C1 segment of cervical spinal cord (tissue), 14 donors: ENCODE measurements at places on chromosomes 16 and 17.
A peak's percentile ranks its signal among the peaks of the same experiment; 100 is the strongest.

DNA sequence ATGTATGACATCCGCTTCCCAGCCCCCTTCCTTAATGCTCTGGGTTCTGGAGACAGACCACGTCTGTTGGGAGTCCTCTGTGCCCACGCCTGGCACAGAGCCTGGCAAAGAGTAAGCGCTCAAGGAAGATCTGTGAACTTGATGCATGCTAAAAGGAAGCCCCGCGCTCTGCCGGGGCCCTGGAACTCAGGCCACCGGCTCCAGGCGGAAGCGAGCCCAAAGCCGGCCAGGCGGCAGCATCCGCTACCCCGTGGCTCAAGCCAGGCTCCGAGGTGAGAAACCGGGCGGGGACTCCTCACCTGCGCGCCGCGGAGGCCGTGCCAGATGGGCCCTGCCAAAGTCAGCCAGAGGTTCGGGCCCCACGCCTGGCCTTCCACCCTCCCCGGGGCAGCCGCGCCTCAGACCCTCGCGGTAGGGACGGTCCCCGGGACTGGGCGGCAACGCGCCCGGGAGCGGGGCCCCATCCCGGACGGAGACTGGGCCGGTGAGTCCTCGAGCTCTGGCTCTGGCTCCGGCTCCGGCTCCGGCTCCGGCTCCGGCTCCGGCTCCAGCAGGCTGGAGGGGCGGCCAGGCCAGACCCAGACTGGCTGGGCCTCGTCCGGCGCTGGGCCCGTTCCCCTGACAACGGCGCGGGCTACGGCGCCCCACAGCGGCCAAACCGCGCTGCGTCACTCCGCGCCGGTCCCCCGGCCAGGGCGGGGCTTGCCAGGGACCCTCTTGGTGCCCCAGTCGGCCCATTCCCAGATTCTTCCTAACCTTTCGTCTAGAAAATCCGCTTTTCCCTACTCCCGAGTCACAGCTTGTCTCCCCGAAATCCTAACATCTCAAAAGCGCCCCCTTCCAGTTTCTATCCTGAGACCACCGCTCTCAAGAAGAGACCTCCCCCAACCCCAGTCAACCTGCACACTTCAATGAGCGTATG, at the start of gene ZDHHC1:
ZDHHC1 (minus strand) TSS at position 606 of the 922 bp plus-strand sequence. CDS start 8,702 bp downstream, outside the sequence.
- peak; percentile 67 for DNase-seq

DNA sequence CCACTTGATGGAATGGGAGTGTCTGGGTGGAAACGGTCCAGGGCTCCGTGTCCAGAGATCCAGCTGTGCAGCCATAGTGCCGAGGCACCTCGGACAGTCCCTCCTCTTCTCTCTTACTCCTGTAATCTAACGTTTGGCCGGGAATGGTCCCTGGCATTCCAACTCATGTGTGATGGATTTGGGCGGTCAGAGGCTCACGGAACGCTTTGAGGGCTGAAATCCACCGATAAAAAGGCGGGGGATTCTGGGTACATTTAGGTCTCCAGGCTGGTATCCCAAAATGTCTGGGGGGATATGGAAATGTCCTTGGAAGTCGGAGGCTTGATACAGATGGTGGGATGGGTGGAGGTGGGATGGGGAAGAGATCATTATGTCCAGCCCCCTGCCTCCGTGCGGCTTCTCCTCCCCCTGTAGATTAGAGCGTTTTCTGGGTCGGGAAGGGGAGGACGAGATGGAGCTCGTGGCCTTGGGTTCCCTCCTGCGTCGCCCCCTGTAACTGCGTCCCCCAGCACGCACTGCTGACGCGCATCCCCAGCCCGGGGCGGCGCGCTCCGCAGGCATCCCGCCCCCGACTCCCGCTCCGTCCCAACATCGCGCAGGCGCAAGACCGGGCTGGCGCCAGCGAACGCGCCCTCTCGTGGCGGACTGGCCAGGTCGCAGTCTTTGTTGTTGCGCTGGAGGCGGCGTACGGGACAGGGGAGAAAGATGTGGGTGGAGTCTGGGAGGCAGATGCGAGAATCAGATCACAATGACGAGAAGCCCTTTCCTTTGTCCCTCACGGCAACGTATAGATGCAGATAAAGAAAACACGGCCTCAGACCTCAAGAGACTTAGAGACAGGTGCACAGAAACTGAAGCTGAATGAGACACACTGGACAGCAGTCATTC, 4.5 kb upstream of the SGCA start:
- DNase-seq: peak; percentile 86

DNA sequence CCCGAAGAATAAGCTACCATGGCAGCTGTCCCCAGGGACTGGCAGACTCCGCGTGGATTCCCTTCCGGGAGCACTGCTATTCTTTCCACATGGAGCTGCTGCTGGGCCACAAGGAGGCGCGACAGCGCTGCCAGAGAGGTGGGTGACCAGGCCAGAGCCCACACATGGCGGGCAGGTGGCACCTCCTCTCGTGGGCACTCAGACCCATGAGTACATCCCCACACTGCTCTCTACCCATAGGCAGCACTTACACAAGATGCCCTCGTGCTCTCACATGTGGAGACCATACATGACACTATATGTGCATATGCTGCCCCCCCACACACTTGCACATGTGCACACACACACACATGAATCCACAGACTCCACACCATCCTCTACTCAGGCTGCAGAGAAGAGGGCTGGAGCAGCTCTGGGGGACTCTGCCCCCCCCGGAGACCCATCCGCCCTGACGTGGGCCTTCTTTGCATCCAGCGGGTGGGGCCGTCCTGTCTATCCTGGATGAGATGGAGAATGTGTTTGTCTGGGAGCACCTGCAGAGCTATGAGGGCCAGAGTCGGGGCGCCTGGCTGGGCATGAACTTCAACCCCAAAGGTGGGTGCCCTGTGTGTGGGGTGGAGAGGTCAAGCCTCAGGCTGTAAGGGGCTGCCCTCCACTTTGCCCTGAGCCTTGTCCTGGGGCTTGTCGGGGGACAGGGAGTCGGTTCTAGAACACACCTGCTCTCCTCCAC, 62.9 kb downstream of the MRC2 start:
- no peak for DNase-seq

DNA sequence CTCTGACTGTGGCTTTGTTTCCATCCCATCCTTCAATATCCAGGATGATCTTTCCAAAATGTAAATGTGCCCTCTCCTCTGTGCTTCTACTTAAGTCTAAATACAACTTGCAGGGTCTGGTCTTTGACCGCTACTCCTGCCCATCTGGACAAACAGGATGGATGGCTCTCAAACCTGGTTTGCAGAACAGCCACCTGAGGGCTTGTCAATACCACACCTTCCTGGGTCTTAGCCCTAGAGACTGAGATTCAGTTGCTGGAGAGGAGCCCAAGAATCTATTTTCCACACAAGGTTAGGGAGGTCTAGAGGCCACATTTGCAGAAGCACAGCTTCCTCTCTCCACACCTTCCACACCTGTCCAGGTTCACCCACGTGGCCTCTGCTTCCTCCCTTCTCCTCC, 1.9 kb upstream of the GRB7 start:
- DNase-seq: no peak

- DNase-seq: no peak
These were observed 33.1 kb downstream of the DNAH3 start for GRCh38 chr16:21117567-21117966.

- no peak for DNase-seq
These were observed at the start of gene MAPK7 for GRCh38 chr17:19378416-19379360. TSS of gene MAPK7 (plus strand) at chr17:19378498. CDS start at chr17:19378901, 403 bp downstream.

DNA sequence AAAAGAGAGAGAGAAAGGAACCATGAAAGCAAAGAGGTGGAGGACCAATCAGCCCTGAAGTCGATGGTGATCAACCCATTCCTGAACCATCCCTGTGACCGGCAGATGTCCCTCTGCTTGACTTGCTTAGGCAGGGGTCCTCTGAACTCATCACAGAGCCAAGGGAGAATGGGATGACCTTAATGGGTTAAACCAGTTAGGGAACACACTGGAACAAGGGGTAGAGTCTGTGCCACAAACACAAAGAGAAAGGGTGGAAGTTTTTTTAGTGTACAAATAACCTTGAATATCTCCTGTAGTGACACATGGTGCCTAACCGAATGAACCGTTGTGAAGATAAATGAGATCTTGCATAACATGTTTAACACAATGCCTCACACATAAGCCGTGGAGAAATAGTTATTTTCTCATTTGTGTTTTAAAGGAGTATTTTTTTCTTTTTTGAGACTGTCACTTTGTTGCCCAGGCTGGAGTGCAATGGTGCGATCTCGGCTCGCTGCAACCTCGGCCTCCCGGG, 11.2 kb downstream of the NAA60 start:
- no peak for DNase-seq

- DNase-seq: no peak
These were observed 1.6 kb upstream of the ASPA start for GRCh38 chr17:3474212-3474611.

- no peak for DNase-seq
These were observed 6.9 kb upstream of the SLC7A6 start for GRCh38 chr16:68257251-68257905.

- DNase-seq: no peak
These were observed 484 bp upstream of the NUDT7 start for GRCh38 chr16:77721752-77722308.

DNA sequence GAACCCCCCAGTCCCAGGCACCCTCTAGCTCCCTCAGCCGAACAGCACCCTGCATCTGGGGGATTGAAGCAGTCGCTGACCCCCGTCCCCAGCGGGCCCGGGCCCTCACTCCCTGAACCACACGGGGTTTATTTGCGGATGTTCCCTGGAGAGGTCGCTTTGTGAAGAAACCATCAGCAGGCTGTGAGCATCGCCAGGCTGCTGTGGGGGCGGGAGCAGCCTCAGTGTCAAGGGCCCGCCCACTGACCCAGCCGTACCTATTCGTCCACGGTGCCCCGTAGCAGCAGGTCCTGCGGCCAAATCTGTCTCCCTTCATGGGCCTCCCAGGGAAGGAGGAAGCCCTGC, 6.4 kb upstream of the RAB40C start:
- no peak for DNase-seq

GRCh38 chr16:3716831-3717234, 491 bp downstream of the TRAP1 start:
- peak; percentile 14 for DNase-seq

DNA sequence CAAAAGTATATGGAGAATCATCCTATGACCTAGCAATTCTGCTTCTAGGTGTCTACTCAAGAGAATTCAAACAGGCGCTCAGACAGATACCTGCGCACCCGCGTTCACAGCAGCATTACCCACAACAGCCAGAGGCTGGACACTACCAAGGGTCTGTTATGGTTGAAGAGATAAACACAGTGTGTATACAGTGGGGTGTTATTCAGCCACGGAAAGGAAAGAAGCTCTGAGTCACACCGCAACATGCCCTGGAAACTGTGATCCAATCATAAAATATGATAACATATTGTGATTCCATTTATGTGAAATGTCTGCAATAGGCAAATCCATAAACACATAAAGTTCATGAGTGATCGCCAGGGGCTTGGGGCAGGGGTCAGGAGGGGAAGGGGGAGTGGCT, 18.0 kb upstream of the JPH3 start:
- no peak for DNase-seq

DNA sequence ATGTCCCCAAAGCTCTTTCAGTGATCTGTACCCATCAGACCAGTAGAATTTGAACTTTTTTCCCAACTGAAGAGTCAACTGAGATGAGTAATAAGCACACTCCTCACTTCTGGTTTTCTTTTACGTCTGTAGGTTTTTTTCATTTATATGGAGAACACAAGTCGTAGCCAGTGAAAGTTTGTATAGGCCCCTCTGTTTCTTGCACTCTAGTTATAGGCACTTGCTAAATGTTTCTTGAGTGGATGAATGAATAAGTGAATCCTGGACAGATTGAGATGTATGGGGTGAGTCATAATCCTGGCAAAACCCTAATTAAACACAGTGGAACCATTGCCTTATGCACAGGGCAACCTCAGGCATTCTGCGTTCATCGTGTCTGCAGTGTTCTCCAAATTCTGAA, 193.7 kb upstream of the TBX2 start:
- no peak for DNase-seq

- peak; percentile 89 for DNase-seq
These were observed 1.6 kb upstream of the PPP1R9B start for GRCh38 chr17:50151937-50152547.

- DNase-seq: no peak
These were observed 94.4 kb downstream of the SPACA3 start for GRCh38 chr17:33086041-33086440.
